ENCODE measurements at places on chromosomes 3 and 15. TPM values are rescaled to one million over a fixed set of nuclear protein-coding genes. Genes with fewer than 3 reads are reported as not detected.

GRCh38 chr15:60529332-60529731 lies 50.4 kb upstream of the ICE2 start:
- DNase-seq: no peak

The CD47 gene
- polyA plus RNA-seq: 29.8 TPM

DNA sequence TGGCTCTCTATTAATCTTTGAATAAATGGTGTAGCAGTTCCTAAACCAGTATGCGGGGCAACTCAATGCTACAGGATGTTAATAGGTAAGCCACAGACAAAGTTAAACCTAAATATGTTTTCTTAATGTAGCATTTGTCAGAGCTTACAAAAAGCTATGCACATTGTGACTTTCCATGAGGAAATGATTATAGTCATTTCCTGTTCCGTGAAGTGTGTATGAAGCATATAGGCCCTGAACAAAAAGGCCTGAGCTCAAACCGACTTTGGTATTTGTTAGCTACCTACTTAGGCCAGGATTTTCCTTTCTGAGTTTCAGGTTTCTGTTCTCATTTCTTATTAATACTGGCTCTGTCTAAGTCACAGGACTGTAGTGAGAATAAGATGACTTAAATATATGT lies 14.2 kb downstream of the ZNF80 start:
- no peak for DNase-seq

- no peak for DNase-seq
Measured at GRCh38 chr3:138347960-138348753, at the start of gene MRAS. Gene MRAS, plus strand, starts transcription at chr3:138348579. Its CDS starts 24,305 bp downstream, at chr3:138372884.

The SMCO1 gene
- not detected for polyA plus RNA-seq

- DNase-seq: no peak
Measured at GRCh38 chr15:88649753-88650551, 11.1 kb downstream of the ISG20 start.
